ENCODE measurements at places on chromosomes 12 and 14. TPM values are rescaled to one million over a fixed set of nuclear protein-coding genes. Genes with fewer than 3 reads are reported as not detected.

- H3K27me3 ChIP-seq: peaks cover 4% of the 10 kb centered on the region
- DNase-seq: peak; percentile 34
- H3K36me3 ChIP-seq: no peaks in the 10 kb centered on the region
- no peak overlapping the region for H3K4me3 ChIP-seq
- no peak overlapping the region for H3K27ac ChIP-seq
- no peaks in the 10 kb centered on the region for H3K4me1 ChIP-seq
These were observed 17.6 kb downstream of the TEDC1 start for GRCh38 chr14:105508601-105509000.

GRCh38 chr12:6330192-6330591, 11.7 kb downstream of the TNFRSF1A start:
- peaks cover 64% of the 10 kb centered on the region for H3K36me3 ChIP-seq
- no peak overlapping the region for H3K27ac ChIP-seq
- H3K4me1 ChIP-seq: peaks cover 63% of the 10 kb centered on the region
- H3K4me3 ChIP-seq: no peak overlapping the region
- no peaks in the 10 kb centered on the region for H3K27me3 ChIP-seq

GRCh38 chr14:44820230-44820964, 141.3 kb downstream of the KLHL28 start:
- no peaks in the 10 kb centered on the region for H3K36me3 ChIP-seq
- H3K27me3 ChIP-seq: no peaks in the 10 kb centered on the region
- H3K4me3 ChIP-seq: no peak overlapping the region
- DNase-seq: no peak
- no peak overlapping the region for H3K27ac ChIP-seq

GRCh38 chr12:52730793-52731192, 27.5 kb upstream of the KRT77 start:
- no peak for DNase-seq
- H3K36me3 ChIP-seq: no peaks in the 10 kb centered on the region
- no peaks in the 10 kb centered on the region for H3K4me1 ChIP-seq
- H3K4me3 ChIP-seq: no peak overlapping the region

- H3K27me3 ChIP-seq: no peaks in the 10 kb centered on the region
- H3K36me3 ChIP-seq: no peaks in the 10 kb centered on the region
- no peaks in the 10 kb centered on the region for H3K4me1 ChIP-seq
- no peak overlapping the region for H3K4me3 ChIP-seq
- no peak overlapping the region for H3K27ac ChIP-seq
- no peak for DNase-seq
These were observed 2.5 kb downstream of the HNF1A start for GRCh38 chr12:120980800-120981368.

The CELA1 gene
- total RNA-seq: not detected

The ADGRD1 gene
- total RNA-seq: 8.5 TPM

The AQP2 gene
- not detected for total RNA-seq

DNA sequence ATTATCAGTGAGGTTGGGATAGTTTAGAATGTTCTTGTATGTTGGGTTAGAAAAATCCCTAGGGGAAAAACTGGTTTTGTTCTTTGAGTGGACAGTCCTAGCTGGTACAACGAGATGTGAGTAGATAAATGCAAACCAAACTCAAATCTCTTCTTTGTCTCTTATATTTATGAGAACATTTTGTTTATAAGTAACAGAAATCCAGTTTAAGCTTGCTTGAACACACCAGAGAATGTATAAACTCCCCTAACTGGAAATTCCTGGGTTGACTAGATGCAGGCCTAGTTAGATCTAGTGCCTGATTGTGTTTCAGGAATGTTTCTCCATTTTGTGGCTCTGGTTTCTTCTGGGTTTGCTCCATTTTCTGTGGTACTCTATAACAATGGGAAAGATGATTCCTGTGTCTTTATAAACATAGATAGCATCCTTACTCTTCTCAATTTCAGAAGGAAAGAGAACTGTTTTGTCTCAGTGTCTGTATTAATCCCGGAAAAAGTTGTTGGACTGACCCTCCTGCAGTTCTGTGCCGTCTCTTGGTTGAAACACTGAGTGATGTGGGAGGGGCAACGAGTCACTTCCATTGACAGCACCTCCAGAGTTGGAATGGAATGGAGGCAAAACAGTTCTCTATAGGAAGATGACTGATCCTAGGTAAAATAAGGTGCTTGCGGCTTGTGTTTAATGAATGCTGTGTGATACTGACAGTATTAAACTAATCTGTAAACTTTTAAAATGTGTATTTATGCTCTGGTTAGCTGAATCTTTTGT, 244.8 kb downstream of the TMTC2 start:
- DNase-seq: no peak
- no peaks in the 10 kb centered on the region for H3K4me1 ChIP-seq
- no peaks in the 10 kb centered on the region for H3K36me3 ChIP-seq
- H3K27me3 ChIP-seq: no peaks in the 10 kb centered on the region
- peak overlapping the region; percentile 28 for H3K27ac ChIP-seq

DNA sequence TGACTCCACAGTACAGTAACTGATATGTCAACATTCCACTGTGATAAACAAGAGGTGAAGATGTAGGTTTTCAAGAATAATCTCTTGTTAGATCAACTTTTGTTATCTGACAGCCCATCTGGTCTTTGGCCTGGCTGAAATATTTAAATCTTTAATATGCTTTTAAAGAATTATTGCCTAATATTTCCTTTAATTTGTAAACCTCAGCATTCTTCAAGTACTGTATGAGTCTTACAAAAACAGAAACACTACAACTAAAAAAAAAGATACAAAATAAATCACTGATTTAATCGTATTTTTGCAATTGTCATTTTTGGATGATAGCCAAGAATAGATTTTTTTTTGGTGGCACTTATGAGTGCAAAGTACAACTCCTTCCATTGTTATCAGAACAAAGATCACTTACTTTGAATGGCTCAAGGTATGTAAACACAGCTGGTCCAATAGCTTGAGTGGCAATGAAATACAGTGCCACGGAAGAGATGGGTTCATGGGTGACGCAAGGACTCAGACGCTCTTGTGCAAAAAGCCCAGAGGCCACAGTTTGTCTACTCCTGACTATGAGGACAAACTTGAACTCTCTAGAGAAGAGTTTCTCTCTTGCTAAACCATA, 109.5 kb downstream of the PAX9 start:
- H3K27ac ChIP-seq: no peak overlapping the region
- no peaks in the 10 kb centered on the region for H3K36me3 ChIP-seq
- peaks cover 18% of the 10 kb centered on the region for H3K4me1 ChIP-seq
- no peaks in the 10 kb centered on the region for H3K27me3 ChIP-seq

DNA sequence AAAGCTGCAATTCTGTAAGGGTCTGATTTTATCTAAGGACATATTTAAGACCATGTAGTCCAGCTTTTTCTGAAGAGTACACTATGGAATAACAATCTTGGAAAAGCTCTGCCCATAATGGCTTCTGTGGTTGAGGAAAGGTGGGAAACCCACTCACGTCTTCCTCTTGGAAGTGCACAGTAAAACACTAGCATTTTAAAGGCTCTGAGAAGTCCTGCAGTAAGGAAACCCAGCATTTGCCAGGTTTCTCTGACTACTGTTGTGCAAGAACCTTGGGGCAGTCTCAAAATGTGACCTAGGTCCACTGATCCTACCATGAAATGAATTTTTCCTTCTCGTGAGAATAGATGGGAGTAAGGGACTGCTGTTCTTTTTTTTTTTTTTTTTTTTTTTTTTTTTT, 11.9 kb downstream of the MAP1LC3B2 start:
- DNase-seq: no peak
- no peak overlapping the region for H3K27ac ChIP-seq
- H3K27me3 ChIP-seq: no peaks in the 10 kb centered on the region

The PXN gene
- total RNA-seq: 63.7 TPM

The ANG gene
- 46.9 TPM for total RNA-seq

- peaks cover 45% of the 10 kb centered on the region for H3K4me1 ChIP-seq
- H3K27me3 ChIP-seq: no peaks in the 10 kb centered on the region
- DNase-seq: no peak
- H3K27ac ChIP-seq: no peak overlapping the region
These were observed 82.4 kb downstream of the ITPK1 start for GRCh38 chr14:93033084-93033982.

DNA sequence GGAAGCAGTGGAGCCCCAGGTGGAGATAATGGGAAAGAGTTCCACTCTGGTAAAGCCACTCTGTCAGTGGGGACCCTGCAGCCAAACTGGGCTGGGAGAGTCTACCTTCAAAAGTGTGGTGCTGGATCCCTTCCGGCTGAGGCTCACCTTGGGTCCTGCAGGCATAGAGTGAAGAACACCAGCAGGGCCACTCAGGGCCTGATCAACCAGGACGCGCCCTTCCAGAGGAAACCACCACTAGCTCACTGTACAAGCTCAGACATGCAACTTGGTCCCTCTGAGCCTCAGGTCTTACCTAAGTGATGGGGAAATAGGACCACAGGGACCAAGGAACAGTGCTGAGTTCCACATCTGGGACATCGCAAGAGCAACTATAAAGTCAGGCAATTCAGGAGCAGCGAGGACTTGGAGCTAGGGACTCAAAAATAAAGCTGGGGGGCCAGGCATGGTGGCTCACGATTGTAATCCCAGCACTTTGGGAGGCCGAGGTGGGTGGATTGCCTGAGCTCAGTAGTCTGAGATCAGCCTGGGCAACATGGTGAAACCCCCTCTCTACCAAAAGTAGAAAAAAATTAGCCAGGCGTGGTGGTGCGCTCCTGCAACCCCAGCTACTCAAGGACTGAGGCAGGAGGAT, 5.9 kb upstream of the PRPH start:
- no peak overlapping the region for H3K27ac ChIP-seq
- DNase-seq: no peak
- H3K36me3 ChIP-seq: no peaks in the 10 kb centered on the region
- peaks cover 21% of the 10 kb centered on the region for H3K4me1 ChIP-seq
- H3K27me3 ChIP-seq: peaks cover 1% of the 10 kb centered on the region
- H3K4me3 ChIP-seq: no peak overlapping the region

DNA sequence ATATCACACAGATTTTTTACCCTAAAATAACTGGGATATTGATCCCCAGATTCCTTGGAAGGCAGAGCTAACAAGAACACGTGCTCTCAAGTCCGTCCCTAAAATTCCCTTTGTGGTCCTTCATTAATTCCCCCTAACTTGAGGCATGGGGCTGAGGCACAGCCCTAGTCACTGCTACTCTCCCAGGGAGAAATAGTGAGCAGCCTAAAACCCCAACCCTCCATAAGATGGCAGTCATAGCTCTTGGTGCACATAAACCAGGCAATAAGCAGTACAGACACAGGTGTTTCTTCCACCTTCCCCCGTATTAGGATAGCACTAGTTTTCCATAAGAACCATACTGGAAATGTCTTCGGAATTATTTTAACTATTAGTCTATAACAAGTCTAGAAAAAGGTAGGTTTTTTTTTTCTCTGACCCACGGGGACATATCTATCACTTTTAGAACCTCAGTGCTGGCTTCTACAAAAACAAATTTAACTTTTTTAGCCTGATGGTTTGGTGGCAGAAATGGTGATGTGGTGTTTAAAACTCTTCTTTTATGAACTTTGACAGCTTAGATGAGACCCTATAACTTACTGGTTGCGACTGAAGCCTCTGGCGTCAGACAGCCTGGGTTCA, 3.1 kb upstream of the ARHGEF40 start:
- peaks cover 33% of the 10 kb centered on the region for H3K4me1 ChIP-seq
- no peaks in the 10 kb centered on the region for H3K36me3 ChIP-seq
- DNase-seq: no peak
- H3K4me3 ChIP-seq: no peak overlapping the region
- H3K27me3 ChIP-seq: no peaks in the 10 kb centered on the region

The SAMD15 gene
- not detected for total RNA-seq

DNA sequence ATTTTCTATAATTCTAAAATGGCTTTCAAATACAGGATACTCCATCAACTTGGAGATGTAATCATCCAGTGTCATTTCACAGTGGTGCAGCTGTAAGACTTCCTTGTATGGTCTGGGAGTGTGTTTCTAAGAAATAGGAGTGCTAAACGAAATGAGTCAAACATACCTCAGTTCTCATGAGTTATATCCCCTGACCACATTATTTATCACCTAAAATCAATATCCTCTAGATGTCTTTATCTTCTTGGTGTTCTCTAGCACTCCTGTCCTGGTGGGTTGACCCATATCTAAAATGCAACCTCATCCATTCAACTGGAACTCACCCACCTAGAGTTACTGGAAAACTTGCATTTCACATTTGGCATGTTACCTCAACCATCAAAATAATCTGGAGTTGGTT, 33.2 kb downstream of the TMEM30B start:
- no peak for DNase-seq
- H3K4me1 ChIP-seq: no peaks in the 10 kb centered on the region
- H3K36me3 ChIP-seq: no peaks in the 10 kb centered on the region
- H3K4me3 ChIP-seq: no peak overlapping the region
- H3K27me3 ChIP-seq: no peaks in the 10 kb centered on the region
- H3K27ac ChIP-seq: no peak overlapping the region

GRCh38 chr14:104393898-104394381, 185.6 kb upstream of the C14orf180 start:
- DNase-seq: peak; percentile 78
- no peaks in the 10 kb centered on the region for H3K36me3 ChIP-seq
- H3K27me3 ChIP-seq: peaks cover 6% of the 10 kb centered on the region
- H3K4me3 ChIP-seq: no peak overlapping the region

DNA sequence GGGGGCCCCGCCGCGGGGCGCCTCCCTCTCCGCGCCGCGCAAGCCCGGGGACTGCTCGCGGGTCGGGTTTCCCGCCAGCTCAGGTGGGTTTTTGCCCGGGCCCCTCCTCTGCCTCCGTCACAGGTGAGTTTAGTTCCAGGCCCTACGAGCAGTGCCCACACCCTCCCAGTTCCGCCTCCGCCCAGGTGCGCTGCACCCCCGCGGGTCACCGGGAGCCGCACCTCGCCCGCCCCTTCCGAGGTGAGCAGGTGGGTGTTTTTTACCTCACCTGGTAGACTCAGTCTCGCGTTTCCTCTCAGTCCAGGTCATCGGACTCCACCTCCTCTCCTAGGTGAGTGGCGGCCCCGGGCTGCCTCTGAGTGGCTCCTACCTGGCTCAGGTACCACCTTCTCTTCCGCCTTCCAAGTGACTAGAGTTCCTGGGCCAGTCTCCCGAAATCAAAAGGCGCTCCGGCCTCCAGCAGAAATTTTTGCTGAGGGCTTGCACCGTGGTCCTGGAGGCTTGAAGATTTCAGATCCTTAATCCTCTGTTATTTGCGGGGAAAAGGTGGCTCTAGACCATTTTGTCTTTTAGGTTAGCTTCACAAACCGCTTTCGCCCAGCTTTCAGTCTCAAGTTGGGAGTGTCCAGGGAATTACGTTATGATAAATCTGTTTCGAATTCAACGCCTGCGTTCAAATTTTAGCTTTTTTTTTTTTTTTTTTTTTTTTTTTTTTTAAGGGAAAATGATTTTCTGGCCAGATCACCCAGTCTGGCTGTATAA, at the start of gene TMEM30B:
TMEM30B (minus strand) TSS at position 153 of the 762 bp plus-strand sequence. CDS start 191 bp downstream, outside the sequence.
- peak; percentile 74 for DNase-seq
- H3K27ac ChIP-seq: peak within 1 kb of the TSS; percentile 97
- H3K4me1 ChIP-seq: peaks cover 38% of the 10 kb centered on the region
- H3K36me3 ChIP-seq: no peaks in the 10 kb centered on the region

GRCh38 chr14:64763085-64763782, 59.0 kb downstream of the PLEKHG3 start:
- DNase-seq: no peak
- H3K27ac ChIP-seq: peak overlapping the region; percentile 65
- H3K27me3 ChIP-seq: no peaks in the 10 kb centered on the region
- H3K4me3 ChIP-seq: no peak overlapping the region
- H3K4me1 ChIP-seq: peaks cover 58% of the 10 kb centered on the region

GRCh38 chr12:122813310-122813713, 21.9 kb upstream of the HIP1R start:
- H3K27me3 ChIP-seq: no peaks in the 10 kb centered on the region
- no peak overlapping the region for H3K4me3 ChIP-seq
- H3K4me1 ChIP-seq: no peaks in the 10 kb centered on the region
- H3K36me3 ChIP-seq: no peaks in the 10 kb centered on the region
- no peak for DNase-seq

- H3K27me3 ChIP-seq: peaks cover 17% of the 10 kb centered on the region
- H3K27ac ChIP-seq: no peak overlapping the region
- DNase-seq: no peak
These were observed 54.7 kb upstream of the CLMN start for GRCh38 chr14:95374239-95374997.

All from suprapubic skin (tissue), 4 donors.